Activated CD8-positive, alpha-beta memory T cell treated with anti-CD3 and anti-CD28 coated beads, Interleukin-2, amount 10 ng/mL, durations not matched to agents 7 days and 5 days (primary cell): ENCODE measurements at places on chromosomes 1 and 21.

- DNase-seq, result peak; percentile 58
Observed at GRCh38 chr1:225849925-225850324, 32.3 kb downstream of the TMEM63A start.

DNA sequence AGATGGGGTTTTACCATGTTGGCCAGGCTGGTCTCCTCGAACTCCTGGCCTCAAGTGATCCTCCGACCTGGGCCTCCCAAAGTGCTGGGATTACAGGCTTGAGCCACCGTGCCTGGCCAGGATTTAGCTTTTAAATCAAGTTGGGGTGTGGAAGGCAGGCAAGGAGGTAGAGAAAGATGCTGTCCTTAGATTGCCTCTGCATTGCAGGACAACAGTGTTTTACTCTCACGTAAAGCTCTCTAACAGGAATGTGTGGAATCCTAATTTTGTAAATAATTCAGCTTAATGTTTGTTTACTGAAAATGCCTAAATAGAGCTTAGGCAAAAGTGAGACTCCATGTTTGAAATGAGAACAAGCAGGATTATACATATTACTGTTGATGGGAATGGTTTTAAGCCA is 29.5 kb upstream of the TGFB2 start:
- DNase-seq, result no peak

- no peak for DNase-seq
Observed at GRCh38 chr1:108801101-108801500, 54.6 kb downstream of the STXBP3 start.

DNA sequence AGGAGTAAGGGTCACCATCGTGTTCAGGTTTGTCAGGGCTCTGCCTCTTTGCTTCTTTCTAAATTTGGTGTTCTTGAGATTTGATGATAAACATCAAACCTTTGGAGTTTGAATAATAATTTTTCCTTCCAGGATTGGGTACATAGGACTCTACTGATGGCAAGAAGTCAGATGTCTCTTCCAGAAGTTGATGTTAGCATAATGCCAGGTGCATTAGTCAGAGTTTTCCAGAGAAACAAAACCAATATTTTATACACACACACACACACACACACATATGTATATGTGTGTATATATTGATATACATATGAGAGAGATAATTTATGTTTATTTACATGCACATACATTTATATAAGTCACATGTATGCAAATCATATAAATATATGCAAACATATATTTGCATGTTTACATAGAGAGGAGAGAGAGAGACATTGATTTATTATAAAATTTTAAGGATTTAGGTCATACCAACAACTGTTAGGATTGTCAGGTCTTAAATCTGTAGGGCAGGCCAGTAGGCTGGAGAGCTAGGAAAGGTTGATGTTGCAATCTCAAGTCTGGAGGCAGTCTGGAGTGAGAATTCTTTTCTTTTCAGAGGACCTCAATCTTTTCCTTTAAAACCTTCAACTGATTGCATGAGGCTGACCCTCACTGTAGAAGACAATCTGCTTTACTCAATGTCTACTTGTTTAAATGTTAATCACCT is 199.2 kb downstream of the HLX start:
- no peak for DNase-seq

GRCh38 chr1:6911021-6911941 is 126.0 kb downstream of the CAMTA1 start:
- no peak for DNase-seq

DNA sequence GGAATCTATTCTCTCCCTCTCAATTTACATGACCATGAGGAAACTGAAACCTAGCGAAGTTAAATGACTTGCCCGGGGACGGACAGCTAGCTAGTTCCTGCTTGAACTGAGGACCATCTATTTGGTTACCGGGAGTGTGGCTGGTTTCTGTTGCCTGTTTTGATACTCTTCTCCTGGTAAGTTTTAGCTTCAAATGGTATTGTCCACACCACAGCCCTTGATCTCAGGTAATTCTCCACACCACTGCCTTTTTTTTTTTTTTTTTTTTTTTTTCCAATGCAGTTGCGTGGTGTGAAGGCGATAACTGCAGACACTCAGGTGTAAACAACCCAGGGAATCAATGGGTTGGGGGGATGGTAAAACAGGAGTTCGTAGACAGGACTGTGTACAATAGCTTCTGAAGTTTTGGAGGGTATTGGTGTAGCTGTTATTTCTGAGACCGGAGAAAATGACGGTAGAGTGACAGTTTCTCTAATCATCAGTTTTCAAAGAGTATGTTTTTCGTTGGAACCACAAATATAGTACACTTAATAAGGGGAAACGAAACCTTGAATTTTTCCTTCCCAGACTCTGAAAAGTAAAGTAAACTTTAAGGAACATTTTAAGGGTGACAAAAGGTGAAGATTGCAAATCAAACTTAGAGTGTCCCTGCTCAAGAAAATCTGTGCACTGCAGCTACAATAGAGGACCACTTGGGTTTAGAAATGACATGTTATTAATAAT is 125.3 kb upstream of the CACYBP start:
- DNase-seq, result no peak

DNA sequence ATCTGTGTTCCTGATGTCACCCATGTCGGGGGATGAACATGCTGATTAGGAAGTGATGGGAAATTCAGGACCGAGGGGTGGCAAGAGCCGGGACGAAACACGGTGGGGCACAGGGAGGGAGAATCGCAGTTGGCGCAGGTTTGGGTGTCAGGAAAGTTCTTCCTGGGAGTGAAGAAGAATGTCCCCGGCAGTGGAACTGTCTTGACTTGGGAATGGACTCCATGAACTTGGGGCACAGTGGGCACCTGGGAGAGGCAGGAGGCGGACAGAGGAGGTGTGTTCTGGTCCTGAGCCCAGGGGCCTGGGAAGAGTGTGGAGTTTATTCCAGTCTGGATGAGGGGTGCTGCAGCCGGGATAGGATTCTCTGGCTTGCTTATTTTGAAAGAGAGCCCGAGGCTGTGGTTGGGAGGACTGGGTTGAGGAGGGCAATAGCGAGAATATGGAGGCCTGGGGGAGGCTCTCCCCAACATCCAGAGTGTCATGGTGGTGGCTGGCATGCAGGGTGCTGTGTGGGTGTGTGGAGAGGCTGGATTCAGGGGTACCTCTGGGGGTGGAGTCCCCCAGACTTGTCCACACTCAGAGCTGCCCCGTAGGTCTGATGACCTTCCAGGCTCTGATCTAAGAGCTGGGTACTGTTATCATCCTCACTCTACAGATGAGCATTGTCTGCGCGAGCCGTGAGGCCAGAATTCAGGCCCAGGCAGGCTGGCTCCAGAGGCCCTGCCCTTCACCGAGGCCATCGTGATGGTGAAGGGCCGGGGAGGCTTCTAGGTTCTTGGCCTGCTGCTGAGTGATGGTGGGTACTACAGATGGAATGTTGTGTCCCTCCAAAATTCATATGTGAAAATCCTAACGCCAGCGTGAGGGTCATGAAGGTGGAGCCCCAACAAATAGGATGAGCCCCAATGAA is 274.5 kb upstream of the C1orf174 start:
- peak; percentile 15 for DNase-seq

- DNase-seq, result no peak
Observed at GRCh38 chr1:16938351-16939321, 16.9 kb downstream of the CROCC start.

- DNase-seq, result no peak
Observed at GRCh38 chr1:80248886-80249285, 1242.4 kb upstream of the ADGRL4 start.

- no peak for DNase-seq
Observed at GRCh38 chr1:91130256-91130985, 108.6 kb upstream of the ZNF644 start.

DNA sequence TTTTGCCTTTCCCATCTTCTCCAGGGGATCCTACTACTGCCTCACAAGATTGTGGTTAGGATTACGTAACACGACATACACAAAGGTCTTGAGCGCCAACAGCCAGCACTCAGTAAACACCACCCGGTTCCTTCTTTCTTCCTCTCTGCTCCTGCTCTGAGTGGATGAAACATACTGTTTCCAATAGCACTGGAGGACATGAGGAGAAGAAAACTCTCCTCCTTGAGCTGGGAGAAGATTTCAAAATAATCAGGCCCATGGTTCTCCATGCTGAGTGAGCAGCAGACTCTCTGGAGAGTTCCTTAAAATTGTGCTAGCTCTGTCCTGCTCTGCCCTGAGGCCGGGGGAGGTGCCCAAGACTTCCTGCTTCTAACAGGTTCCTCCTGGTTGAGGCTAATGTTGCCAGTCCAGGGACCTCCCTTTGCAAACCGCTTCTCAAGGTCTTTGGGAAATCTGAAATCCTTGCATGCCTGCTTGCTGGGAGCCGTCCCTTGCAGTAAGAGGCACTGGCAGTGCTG is 29.4 kb upstream of the MX1 start:
- DNase-seq, result no peak

DNA sequence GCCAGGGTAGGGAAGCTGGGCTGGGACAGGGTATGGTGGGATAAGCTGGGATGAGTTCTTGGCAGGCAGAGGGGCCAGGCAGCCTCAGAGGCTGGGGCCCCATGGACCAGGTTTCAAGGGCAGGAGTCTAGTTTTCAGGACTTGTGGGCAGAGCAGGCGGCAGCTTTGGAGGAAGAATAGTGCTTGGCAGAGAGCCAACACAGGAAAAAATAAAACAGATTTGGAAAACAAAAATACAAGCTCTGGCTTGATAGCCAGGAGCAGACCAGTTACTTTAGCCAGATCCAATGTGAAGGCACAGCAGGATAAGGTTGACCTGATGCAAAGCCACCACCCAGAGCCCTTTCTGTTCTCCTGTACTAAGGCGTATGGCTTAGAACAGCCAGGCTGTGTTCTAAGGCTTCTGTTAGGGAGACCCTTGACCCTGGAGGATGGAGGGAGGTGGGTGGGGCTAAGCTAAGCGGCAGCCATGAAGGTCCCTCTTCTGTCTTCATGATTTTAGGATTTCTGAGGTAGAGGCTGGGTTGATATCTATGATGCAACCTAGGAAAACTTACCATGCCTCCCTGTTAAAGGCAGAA is 5.5 kb downstream of the TRAF5 start:
- DNase-seq, result no peak

DNA sequence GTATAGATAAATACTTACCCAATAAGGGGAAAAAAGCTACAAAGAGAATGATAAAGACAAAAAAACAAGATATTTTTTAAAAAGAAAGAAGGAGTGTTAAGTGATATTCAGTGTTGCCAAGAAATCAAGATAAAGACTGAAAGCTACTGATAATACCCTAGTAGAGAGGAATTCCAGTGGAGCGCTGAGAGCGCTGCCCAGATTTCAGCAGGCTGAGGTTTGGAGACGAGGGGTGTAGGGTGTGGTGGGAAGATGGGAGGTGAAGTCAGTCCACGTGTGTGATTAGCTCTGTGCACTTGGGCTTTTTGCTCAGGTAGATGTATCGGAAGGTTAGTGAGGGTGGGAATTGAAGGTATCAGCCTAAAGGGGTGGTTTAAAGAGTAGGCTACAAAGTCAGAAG is 47.8 kb downstream of the FMN2 start:
- DNase-seq, result no peak

- DNase-seq, result no peak
Observed at GRCh38 chr1:112011202-112011601, 21.7 kb upstream of the KCND3 start.

- DNase-seq, result no peak
Observed at GRCh38 chr1:83763361-83764095, 235.4 kb downstream of the TTLL7 start.

GRCh38 chr1:173202424-173203145 is 4.5 kb downstream of the TNFSF4 start:
- no peak for DNase-seq
